ENCODE measurements at places on chromosomes 1 and 21.
A peak's percentile ranks its signal among the peaks of the same experiment; 100 is the strongest.

GRCh38 chr1:180643693-180644092 lies 11.9 kb downstream of the XPR1 start:
- no peak for DNase-seq

- no peak for DNase-seq
Observed at GRCh38 chr1:240663169-240663879, 51.4 kb upstream of the GREM2 start.

- DNase-seq: no peak
Observed at GRCh38 chr21:44568667-44569556, 4.6 kb upstream of the KRTAP10-4 start.

GRCh38 chr1:50488356-50488755 lies 65.1 kb upstream of the DMRTA2 start:
- no peak for DNase-seq

DNA sequence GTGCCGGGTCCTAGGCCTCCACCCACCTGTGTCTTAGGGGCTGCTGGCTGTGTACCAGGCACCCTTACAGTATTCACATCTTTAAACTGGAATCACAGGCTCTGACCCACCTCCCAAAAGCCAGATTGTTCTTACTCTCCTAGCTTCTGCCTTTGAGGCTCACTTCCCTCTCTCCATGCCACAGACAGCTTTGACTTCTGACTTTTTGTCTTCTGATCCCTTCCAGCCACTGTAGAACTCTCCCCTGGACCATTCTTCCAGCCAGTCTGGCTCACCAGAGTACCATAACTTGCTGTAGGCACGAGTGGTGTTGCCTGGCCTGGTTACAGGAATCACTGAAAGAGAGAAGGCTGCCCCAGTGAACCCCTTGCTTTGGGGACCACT lies 58.1 kb upstream of the STUM start:
- DNase-seq: no peak

- DNase-seq: no peak
Observed at GRCh38 chr21:42592156-42592820, 61.1 kb upstream of the PDE9A start.

- DNase-seq: no peak
Observed at GRCh38 chr1:214071469-214071868, 83.7 kb downstream of the PROX1 start.

GRCh38 chr1:2983319-2983705 lies 38.0 kb upstream of the ACTRT2 start:
- DNase-seq: no peak

DNA sequence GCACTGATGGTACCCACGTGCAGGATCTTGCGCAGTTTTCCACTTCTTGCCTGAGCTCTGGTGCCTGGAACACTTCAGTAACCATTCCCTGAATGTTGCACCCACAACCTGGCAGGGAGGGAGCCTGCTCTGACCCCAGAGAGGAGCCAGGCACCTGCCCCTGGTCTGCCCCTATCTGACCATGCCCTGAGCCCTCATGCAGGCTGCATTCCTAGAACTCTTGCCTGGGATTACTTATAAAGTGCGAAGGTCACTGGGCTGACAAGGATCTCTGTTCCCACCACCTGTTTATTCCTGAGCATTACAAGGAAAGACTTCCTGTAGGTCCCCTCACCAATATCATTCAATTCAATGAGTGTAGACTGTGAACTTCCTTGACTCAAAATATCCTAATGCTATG lies 191.9 kb upstream of the FMN2 start:
- no peak for DNase-seq

DNA sequence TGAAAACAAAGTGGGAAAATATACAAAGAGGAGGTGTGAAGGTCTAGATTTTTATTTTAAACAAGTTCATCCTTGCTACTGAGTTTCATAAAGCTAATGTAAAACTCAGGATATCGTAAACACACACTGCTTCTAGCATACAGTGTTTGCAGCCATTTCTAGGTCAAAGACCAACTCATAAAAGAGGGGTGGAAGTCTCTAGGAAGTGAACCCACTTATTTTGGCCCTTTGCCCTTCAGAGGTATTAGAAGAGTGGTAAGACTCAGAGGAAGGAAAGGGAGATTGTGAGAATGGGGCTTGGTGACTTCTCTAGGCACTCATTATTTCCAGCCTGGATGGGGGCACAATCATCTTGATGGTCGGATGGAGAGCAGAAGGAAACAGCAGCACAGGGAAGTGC lies 91.2 kb downstream of the TNFSF18 start:
- DNase-seq: no peak

DNA sequence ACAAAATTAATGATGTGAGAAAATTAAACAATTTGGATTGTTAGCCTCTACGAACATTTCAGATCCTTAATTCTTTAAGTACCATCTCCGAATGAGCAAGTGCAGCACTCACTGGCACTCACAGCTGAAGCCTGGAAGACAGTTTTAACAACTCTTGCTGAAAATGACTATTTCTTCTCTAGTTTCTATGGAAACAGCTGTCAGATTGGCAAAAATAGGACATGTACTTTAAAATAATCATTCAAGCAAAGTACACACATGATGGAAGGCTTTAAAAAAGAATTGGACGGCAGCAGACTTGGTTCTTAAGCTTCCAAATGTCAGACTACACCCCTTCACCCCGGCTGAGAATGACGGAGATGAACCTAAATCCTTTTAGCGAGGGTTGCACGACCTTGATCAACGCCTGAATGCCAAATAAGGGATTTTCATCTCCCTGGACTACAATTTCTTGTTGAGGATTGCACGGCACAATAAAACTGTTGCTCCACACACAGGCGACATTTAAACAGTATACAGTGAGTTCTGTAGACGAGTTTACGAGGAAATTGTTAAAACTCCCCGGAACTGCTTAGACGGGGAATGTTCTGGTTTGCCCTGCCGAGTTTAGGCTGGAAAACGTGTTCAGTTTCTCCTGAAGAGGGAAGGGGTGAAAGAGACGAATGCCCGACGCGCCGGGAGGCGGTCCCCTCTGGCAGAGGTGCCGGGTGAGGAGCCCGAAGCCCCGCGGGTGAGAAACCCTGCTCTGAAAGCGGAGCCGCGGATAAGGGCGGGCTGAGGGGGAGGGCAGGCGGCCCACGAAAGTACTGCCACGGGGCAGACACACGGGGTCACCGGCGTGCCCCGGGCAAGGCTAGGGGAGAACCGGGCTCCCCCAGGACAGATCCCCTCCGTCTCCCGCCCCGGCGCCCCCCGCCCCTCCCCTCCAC lies 671 bp downstream of the OMA1 start:
- DNase-seq: peak; percentile 70

DNA sequence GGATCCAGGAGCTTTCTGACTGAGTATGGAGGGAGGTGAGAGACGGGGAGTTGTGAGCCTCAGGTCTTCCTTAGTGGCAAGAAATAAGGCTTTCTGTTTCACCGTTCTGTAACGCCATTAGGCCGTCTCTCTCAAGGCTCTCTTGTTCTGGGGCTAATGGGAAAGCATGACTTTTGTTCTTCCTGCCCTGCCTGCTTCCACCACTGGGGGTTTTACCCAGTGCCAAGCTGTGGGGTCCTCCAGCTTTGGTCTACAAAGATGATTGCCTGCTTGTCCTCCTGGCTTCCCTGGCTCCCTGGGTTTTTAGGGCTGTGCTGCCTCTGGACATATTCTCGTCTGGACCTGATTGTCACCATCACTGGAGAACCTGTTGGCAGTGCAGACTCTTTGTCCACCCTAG lies 74.8 kb upstream of the TINAGL1 start:
- DNase-seq: no peak

DNA sequence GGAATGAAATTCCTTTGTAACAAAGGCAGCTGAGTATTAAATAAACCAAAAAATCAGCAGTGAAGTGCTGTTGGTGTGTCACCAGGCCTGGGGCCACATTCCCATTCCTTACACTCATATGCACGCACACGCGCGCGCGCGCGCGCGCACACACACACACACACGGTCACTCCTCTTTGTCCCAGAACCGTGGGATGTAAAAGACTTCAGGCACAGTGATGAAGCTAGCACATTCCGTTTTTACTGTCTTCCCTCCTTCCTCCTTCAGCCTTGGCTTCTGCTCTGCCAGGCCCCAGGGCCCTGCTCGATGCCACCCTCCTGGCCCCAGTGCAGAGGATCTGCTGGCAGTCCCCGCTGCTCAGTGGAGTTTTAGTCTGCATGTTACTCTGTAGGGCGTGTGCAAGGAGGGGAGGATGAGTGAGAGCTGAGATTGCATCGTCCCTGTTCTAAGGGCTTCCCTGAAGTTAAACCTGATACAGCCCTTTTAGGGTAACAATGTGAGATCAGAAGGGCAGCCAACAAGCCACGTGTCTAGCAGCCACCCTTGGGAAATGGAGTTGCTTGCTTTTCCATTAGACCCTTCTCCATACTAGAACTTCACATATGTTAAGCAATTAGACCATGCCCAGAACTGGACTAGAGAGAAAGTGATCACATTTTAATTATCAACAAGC lies 71.7 kb upstream of the WDR26 start:
- no peak for DNase-seq

DNA sequence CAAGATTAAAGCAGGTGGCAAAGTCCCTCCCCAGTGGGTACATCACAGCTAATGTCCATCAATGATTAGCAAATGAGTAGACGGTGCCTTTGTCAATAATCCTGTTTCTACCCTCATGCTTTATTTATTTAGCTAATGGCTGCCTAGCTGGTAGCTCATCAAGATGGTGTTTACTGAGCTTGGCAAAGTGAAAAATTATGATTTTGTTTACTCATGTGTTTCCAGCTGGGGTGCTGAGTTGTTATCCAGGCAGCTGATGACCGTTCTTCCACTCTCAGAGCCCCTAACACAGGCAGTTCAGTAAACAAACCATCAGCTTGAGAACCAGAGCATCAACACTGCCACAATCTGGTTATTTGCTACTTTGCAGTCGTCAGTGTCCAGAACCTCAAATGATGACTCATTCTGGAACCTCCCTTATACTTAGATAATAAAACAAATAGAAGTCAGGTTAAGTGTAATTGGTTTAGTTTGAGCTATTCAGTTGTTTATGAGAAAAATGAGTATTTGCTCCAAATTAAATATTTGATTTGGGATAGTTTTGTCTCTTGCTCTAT lies 163.9 kb downstream of the ST6GALNAC5 start:
- no peak for DNase-seq

DNA sequence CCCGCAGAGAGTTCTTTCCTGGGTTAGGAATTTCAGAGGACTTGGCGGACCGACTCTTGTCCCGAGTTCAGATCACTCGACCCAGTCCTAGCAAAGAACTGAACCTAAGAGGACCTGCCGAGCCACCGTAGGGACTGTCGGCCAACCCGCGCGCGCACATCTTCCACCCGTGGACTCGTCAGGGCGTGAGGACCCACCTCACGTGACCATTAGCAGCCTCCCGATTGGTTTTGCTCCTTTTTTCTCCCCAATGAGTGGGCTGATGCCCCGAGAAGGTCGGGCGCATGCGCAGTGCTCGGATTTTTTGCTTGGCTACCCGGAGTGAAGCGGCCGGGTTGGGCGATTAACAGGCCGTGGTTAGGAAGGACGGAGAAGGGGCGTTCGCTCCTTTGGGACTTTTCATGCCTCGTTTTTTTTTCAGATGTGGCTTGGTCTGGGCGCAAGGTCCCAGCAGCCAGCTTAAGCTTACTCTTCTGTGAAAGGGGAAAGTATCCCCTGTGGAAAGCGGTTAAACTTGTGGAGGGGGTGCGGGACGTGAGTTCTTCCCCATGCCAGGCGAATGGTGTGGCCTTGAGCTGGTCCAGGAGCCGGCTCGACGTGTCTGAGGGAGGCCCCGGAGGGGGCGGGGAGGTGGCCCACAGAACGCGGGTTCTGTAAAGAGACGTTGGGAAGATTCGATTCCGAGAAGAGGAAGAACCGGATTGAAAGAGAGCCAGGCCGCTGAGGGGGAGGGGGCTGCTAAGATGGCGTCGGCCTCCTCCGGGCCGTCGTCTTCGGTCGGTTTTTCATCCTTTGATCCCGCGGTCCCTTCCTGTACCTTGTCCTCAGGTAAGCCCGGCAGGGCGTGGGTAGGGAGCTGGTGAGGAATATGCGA lies at the start of gene PIP5K1A:
Gene PIP5K1A (plus strand): TSS at position 299 of the 874 bp plus-strand sequence. CDS start 445 bp downstream, at position 744.
- peak; percentile 98 for DNase-seq

DNA sequence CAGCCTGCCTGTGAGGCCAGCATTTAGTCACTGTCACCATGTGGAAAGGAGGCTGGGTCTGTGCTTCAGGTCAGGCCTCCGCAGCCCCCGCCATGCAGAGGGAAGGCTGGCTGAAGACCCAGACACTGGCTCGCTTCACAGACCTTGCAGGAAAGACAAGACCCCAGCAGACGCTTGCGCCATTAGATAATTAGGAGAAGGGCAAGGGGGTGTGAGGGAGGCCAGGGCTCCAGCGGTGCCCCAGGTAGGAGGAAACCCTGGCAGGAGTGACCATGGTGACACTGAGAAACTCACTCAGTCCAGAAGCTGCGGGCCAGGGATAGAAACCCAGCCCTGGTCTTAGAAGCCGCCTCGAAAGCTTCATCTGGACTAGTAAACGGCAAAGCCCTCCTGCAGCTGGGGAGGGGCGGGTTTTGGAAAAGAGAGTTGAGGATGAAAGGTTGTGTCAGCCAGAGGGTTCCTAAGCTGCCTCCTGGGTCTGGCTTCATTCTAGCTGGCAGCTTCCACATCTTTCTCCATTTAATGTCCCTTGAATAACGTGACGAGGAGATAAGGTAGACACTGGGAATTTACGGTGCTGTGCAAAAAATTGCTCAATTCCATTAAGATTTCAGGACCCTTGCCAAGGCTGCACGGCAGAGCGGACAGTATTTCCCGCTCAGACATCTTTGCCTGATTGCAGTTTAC lies 294.1 kb upstream of the VAMP3 start:
- no peak for DNase-seq

DNA sequence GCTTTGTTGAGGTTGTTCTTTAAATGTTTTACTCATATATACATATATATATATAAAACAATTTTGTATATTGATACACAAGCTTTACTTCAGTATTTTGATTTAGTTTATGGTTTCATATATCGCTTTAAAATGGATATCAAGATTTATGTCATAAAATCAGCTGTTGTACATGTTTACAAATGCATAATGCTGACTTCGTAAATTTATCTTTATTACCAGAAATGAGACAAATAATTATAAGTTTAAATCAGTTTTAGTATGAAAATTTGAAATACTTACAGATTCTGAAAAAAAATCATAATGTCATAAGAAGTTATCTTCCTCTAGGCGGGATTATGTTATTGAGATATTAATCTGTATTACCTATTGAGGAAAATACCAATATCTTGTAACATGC lies 6.9 kb downstream of the STXBP3 start:
- no peak for DNase-seq

GRCh38 chr1:158607296-158607695 lies 2.2 kb downstream of the OR10Z1 start:
- DNase-seq: no peak

DNA sequence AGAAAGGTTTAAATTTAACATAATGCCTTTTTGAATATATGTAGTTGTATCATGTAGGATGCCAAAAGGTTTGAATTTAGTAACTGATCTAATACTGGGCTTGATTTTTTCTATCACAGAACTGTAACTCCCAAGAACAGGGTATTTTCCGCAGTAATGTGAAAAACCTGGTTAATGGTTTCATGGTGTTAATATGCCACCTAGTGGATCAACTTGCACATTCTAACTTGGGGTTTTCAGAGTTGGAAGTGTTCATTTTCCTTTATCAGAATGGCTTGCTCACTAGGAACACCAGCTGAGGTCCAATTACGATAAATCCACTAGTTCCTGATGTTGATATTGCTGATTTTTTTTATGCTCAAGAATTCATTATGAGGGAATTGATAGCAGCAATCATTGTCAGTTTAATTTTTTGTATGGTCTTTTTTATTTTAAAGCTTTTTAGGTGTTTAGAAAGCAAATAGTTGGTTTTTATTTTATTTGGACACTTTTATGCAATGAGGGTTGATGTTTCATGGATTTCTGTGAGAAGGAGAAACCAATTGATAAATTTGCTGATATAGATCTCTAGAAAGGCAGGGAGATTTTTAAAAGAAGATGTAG lies 157.2 kb downstream of the PLA2G4A start:
- DNase-seq: peak; percentile 87

- no peak for DNase-seq
Observed at GRCh38 chr1:69595486-69595885, 27.8 kb downstream of the LRRC7 start.

All from skin of body (tissue), 3 donors.